ENCODE measurements at places on chromosomes 6 and 20. TPM values are rescaled to one million over a fixed set of nuclear protein-coding genes. Genes with fewer than 3 reads are reported as not detected.

The TNFRSF6B gene
- 3.2 TPM for total RNA-seq

The KIAA0408 gene
- 6.8 TPM for total RNA-seq

DNA sequence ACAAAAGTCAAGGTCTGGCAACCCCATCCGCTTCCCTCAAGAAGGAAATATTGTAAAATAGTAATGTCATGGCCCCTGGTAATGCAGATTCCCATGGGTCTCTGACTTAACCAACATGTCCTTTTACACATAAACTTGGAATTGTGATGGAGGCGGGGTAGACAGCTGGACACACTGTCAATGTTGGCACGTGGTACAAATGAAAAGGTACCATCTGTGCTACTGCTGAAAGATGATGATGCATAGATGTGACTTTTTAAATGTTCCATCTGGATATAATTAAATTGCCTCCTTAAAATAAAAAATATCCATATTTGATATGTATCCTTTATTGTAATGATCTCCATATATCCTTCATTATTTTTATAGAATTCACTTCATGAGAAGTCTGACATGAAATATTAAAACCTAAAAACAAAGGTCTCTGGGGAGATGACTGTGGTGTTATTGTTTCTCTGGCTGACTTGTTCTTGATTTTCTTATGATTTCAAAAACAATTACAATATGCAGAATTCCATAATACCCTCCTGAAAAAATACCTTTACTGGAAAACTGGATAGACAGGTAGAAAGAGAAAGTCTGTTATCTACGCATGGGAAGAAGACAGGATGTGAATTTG, 104.5 kb downstream of the MKKS start:
- DNase-seq = no peak

GRCh38 chr20:50468378-50468798, 41.8 kb upstream of the PTPN1 start:
- no peak for DNase-seq

GRCh38 chr6:163820745-163821458, 406.4 kb downstream of the QKI start:
- no peak for DNase-seq

The MEP1A gene
- not detected for total RNA-seq

Data from mucosa of gallbladder (tissue), 1 donor.